ENCODE measurements at places on chromosomes 6 and 20.

DNA sequence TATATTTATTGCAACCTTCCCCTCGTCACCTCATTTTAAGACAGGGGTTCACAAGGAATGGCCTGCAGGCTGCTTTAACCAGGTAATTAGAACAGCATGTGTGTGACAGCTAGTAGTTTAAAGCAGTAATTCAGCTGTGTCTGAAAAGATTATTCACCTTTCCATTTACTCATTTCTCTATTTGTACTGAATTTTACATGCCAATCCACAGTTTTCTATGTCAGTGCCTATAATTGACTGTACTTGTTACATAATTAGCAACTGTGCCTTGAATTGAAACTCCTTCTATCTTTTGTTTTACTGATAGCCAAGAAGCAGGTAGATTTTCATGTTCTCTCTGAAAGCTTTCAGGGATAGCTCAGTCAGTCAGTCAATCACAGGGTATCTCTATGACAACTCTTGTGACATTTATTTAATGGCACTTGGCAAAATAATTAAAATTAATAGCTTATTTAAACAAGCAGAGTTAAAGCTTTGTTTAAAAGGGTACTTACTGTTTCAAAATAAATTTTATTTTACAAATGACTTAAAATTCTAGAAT lies 214.0 kb downstream of the ZFAND3 start:
- DNase-seq: no peak

DNA sequence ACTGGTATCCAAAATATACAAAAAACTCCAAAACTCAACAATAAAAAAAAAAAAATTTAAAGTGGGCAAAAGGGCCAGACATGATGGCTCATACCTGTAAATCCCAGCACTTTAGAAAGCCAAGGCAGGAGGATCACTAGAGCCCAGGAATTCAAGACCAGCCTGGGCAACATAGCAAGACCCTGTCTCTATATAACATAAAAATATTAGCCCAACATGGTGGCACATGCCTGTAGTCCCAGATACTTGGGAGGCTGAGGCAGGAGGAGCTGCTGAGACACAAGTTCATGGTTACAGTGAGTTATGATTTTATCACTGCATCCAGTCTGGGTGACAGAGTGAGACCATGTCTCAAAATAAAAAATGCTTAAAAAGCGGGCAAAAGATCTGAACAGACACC lies 121.0 kb upstream of the BEND6 start:
- no peak for DNase-seq

DNA sequence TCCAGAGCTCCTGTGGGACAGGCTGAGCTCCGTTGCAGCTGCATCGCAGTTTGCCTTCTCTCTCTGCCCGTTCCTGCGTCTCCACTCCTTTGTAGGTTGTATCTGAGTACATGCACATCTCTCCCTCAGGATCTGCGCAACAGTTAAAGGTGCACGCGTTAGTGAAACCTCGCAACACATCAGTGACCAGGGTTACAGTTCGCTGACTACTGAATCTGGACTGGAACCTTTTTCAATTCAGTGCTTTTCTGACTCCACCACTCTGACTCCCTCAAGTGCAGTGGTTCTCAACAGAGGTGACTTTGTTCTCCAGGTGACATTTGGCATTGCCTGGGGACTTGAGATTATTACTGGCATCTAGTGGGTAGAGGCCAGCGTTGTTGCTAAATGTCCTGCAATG lies 44.0 kb downstream of the UST start:
- no peak for DNase-seq

- peak; percentile 55 for DNase-seq
These were observed 286.6 kb downstream of the TENT5A start for GRCh38 chr6:81465859-81466258.

DNA sequence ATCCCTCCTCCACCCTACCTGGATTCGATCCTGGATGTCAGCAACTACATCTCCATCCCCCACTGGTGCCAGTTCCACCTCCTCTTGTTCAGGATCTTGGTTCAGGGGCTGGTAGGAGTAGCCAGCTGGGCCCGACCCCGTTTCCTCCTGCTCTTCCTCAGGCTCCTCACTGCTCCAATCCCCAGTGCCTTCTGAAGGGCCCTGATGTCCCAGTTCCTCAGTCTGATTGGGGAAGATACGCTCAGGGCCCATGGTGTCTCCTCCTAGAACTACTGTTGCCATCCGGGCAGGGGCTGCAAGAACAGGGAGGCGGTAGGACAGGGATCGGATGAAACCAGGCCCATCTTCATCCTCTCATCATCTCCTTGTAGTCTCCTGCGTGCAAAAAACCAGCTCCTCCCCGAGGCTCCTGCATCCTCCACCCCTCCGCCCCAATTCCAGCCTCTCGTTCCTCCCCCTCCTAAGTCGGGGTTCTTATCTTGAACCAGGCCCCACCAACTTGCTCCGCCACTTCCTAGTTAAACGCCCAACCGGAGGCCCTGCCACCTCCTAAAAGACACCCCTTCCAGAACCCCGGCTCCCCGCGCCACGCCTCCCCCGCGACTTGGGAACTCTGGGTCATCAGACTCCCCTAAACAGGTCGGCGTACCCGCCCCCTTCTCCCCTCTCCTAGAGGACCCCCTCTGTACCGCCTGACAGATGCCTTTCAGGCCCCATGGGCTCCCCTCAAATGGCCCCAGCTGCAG lies 476 bp downstream of the MEA1 start:
- DNase-seq: no peak

- peak; percentile 89 for DNase-seq
These were observed 312.5 kb downstream of the EYA4 start for GRCh38 chr6:133553652-133554051.

GRCh38 chr6:2179950-2180349 lies 65.5 kb downstream of the GMDS start:
- DNase-seq: peak; percentile 83

DNA sequence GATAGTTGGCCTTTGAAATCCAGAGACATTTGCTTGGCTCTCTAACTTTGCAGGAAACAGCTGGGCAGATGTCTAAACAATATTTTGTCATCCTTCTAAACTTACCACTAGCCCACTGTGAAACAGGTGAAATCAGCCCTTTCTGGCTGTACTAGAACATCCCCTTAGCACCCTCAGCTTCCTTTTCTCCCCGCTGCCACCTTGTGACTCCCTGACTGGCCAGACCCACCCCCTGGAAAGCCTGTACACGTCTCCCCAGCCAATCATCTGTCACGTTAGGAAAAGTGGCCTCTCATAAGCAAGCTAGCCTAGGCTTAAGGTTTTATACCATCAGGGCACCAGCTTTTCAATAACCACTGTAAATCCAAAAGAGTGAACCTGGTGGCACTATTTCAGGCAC lies 88.6 kb upstream of the E2F3 start:
- no peak for DNase-seq

- no peak for DNase-seq
These were observed 6.7 kb upstream of the LCA5 start for GRCh38 chr6:79543886-79544285.

GRCh38 chr6:20317430-20317829 lies 84.2 kb upstream of the E2F3 start:
- DNase-seq: no peak

DNA sequence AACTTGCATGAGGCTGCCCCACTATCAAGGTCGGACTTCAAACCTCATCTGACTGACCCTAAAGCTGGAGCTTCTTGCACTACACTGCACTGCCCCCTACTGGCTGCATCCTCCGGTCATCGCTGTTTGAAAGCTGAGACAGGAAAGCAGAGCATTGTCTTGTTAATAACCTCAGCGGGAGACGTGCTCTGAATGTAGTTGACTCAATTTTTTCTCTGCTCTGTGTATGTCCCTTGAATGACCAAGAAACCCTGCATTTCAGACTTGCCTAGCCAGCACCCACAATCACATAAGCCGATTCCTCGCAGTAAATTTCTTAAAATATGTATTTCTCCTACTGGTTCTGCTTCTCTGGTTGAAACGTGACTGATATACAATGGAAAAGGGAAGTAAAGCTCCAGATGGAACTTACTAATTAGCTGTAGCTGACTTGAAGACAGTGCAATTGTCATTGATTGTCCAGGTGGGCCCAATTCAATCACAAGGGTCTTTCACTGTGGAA lies 27.8 kb downstream of the TCF21 start:
- DNase-seq: peak; percentile 96

DNA sequence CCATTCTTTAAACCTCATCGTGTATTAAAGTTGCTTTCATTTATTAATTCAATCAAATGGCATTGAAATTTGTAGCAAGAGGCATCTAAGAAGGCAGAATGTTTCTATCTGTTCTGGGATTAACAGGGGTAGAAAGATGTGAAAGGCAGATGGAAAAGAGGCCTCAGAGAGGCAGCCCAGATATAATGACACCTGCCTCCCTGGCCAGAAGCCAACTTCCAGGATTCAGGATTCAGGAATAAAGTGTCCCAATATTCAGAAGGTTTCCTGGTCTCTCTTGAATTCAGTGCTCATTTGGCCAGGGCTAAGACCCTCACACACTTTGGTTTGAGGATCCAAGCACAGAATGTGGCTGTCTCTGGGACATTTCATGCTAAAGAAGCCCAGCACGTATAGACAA lies 39.9 kb downstream of the HLA-B start:
- DNase-seq: no peak

GRCh38 chr6:154373971-154374370 lies 17.4 kb upstream of the IPCEF1 start:
- no peak for DNase-seq

DNA sequence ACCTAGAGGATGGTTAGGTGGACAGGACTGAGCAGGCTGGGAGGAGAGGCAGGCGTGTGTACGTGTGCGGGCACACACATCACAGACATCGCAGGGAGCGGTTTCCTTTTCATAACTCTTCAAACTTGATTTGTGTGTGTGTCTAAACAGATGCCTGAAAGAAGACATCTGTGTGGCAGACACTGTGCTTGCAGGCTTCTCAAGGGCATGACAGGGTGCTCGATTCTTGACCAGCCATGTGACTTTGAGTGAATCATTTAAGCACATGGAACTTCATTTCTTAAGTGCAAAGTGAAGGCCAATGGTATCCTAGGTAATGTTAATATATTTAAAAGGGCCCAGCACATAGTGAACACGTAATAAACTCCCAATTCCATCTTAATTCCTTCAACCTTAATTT lies 186.5 kb downstream of the SCP2D1 start:
- DNase-seq: no peak

- DNase-seq: no peak
These were observed 122.9 kb downstream of the CLIC5 start for GRCh38 chr6:45892696-45893245.

GRCh38 chr6:29941471-29941870 lies 861 bp upstream of the HLA-A start:
- DNase-seq: peak; percentile 33

GRCh38 chr6:170125456-170126300 lies 165.2 kb downstream of the DLL1 start:
- DNase-seq: no peak

- DNase-seq: peak; percentile 59
These were observed 1.3 kb downstream of the MAN1A1 start for GRCh38 chr6:119348096-119348747.

- no peak for DNase-seq
These were observed 35.5 kb upstream of the FAM184A start for GRCh38 chr6:119113961-119114360.

DNA sequence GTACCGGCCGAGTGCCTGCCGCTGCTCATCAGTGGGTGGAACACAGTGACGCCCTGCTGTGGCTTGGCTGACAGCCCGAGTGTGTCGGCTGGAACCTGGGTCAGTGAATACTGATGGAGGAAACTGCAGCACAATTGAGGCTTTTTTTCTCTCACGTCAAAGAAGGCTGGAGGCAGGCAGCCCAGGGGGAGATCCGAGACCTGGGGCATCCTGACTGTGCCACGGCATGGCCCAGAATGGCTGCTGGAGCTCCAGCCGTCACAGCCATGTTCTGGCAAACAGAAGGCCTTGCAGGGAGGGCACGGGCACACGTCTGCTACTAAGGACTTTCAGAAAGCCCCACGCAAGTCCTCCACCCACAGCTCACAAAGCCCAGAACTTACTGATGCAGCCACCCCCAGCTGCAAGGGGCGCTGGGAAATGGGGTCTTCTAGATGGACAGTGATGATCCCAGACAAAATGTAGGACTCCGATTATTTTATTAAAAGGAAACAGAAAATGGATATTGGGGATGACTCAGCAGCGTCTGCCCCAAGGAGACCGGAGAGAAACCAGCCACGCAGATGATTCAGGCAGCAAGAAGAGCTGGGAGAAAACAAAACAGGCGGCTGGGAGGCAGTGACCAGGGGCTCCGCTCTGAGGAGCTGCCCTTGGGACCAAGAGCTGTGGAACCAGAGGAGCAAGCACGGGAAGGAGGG lies 140.0 kb downstream of the TAF4 start:
- DNase-seq: no peak

DNA sequence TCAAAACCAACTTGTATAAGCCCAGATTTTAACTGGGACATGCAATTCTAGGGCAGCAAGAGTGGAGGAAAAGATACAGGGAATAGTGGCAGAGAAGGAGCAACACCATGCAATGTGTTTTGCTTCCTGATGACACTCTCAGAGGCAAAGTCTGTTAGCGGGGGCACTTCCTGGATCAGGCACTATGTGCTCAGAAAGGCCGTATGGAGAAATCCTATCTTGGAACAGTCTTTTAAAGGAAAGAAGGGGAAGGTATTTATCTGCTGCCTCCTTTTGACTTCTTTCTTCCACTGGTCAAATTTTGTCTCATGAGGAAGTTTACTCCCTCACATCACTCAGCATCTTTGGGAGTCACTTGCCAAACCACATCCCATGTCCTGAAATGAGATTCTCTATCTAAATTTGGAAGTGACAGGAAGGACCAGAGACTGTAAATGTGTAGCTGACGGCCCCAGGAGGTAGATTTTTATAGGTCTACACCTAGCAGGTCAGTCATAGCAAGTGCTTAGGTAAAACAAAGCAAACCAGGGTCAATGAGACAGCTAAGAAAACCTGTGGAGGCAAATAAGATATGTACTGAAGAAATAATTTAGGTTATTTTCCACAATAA lies 91.7 kb upstream of the ELOVL5 start:
- DNase-seq: no peak

DNA sequence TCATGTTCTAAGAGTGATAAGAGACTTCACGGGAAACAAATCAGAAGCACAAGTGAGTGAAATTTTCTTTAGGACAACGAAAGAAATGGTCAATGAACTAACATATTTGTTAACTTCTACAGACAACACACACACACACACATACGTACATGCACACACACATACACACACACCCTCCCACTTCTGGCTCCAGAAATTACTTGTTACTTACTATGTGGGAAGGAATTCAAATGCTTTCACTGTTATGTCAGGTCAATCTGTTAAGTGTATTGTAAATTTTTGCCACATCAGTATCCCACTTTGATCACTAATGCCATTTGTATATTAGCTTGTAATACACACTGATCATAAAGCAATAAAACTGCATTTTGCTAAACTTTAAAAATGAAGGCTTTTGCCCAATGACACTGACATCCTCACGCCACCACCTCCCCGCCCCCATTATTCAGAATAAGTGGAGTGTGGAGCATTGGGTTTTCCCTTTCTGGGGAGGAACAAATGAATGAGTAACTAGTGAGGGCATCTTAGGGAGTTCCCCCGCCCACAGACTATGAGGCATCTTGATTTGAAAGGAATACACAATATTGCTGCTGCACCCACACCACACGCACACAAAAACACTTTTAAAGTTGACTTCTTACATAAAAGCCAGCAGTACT lies 76.2 kb downstream of the ATXN1 start:
- DNase-seq: peak; percentile 65

Data from adipocyte (in vitro differentiated cells).